ENCODE measurements at places on chromosomes 2 and 18. TPM values are rescaled to one million over a fixed set of nuclear protein-coding genes. Genes with fewer than 3 reads are reported as not detected.

DNA sequence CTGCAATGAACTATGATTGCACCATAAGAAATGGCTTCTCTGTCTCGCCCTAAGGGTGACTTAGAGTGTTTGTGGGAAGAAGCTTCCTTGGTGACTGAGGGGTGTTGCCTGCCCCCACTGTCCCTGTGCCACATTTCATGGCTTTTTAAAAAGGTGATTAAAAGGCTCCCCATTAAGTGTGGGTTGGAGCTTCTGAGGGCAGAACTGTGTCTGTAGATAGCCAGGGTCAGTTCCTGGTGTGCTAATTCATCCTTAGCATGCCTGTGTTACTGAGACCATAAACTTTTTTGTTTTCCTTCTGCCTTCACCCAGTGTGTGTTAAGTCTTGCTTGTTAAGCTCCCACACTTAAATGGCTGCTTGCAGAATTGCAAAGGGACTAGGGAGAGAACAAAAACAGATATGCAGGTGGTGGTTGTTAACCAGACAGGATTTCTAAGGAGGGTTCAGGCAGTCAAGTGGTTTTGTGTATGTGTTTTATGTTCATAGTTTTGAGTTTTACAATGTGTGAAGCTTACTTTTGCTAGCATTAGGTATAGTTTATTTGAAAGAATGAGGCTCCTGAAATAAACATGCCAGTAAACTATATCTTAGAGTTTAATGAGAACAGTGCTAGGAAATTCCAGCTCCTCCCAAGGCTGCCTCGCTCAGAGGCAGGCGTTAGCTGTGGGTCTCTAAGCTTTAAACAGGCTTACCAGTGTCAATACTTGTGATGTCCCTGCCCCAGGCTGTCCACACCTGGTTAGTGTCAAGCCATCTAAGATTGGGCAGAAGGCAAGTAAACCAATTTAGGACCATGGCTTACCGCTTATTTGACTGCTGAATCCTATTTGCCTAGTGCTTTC is 14.5 kb downstream of the CERS6 start:
- DNase-seq, result peak; percentile 71

CDH20 gene
- not detected for polyA plus RNA-seq

MROH2A gene
- 0.69 TPM for polyA plus RNA-seq

AGAP1 gene
- polyA plus RNA-seq, result 8.6 TPM

DNA sequence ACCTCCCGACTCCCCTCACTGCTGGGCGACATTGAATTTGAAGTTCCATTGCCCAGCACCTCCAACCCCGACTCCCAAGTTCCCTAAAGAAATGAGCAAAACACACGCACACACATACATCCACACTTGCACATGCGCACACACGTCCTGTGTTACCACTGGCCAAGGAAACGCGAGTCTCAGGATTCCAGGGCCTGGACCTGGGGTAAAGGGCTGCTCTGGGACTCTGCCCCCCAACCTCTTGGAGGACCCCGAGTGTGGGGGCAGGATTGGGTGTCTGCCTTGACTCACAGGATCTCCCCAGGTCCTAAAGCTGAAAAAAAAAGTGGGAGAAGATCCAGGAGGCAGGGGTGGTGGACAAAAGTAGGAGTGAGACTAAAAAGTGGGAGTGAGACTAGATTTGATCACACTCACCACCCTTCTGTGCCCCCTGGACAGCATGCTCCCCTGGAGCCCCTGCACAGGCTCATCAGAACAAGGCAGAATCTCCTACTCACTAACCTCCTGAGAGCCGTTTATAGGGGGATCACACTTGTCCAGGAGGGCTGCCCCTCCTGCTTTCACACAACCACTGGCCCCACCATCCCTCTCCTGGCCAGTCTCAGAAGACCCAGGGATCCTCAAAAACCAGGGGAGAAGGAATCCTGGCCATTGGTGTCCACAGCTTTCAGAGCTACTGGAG is 202.2 kb downstream of the TNS1 start:
- no peak for DNase-seq

ABCG8 gene
- polyA plus RNA-seq, result not detected

Measured in cardiac muscle cell (in vitro differentiated cells and primary cell).